ENCODE measurements at places on chromosomes 1 and 21.

- DNase-seq, result no peak
Measured at GRCh38 chr1:230794431-230794830, 47.2 kb downstream of the CAPN9 start.

- DNase-seq, result no peak
Measured at GRCh38 chr1:198088360-198089071, 68.3 kb upstream of the NEK7 start.

GRCh38 chr1:109959974-109960744 lies 24.4 kb upstream of the AHCYL1 start:
- DNase-seq, result no peak

GRCh38 chr1:34907487-34908090 lies 21.9 kb downstream of the DLGAP3 start:
- no peak for DNase-seq

- DNase-seq, result no peak
Measured at GRCh38 chr1:177077734-177078499, 86.6 kb downstream of the ASTN1 start.

GRCh38 chr1:155513300-155513916 lies 49.2 kb downstream of the ASH1L start:
- no peak for DNase-seq

DNA sequence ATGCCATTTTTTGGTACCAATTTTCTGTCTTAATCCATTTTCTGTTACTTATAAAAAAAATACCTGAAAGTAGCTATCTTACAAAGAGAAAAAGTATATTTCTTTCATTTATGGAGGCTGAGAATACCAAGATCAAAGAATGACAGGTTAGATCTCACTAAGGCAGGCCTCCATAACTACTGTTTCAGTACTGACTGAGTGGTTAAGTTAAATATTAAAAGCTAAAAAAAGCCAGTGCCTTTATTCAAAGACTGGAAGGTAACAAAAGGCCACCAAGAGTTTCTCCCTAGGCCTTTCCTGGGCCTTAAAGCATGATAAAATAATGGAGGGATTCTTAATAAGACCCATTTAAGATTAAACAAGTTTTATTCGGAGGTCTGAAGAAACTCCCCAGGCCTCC lies 687.7 kb upstream of the ADGRL4 start:
- no peak for DNase-seq

DNA sequence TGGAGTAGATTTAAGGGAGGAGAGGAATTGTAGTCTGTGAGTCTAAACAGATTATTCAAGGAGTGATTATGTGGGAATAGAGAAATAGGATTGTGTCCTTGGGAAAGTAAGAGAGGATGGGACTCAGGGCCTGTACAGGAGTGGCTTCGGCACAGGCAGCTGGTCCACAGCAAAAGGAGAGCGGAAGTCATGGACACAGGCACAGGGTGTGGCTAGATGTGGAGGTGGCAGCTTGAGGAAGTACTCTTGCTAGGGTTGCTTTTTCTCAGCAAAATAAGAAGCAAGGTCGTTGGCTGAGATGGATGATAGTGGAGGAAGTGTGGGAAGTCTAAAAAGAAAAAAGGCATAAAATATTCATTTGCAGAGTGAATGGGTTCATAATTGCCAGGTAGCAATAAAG lies 18.5 kb upstream of the ZNF648 start:
- no peak for DNase-seq

- DNase-seq, result no peak
Measured at GRCh38 chr1:34926894-34927293, 2.6 kb downstream of the DLGAP3 start.

DNA sequence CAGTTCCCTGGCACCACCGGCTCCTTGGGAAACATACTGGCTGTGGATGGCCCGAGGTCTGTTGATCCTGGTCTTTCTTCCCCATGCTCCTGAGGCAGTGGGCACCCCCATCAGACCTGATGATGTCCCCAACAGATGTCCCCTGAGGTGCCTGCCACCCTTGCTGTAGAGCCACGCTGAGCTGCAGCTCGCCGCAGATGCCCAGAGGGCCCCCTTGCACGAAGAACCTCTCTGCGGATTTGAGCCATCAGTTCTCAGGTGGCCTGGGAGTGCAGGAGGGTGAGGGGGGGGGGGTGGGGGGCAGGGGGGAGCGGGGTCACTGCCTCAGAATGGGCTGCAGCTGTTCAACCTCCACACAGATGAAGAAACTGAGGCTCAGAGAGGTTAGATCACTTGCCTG lies 60.9 kb downstream of the GLIS1 start:
- DNase-seq, result no peak

- no peak for DNase-seq
Measured at GRCh38 chr1:62962901-62963776, 179.2 kb downstream of the ATG4C start.

Measured in dorsolateral prefrontal cortex (tissue), 122 donors.